ENCODE measurements at places on chromosomes 3 and 15.
A peak's percentile ranks its signal among the peaks of the same experiment; 100 is the strongest.

GRCh38 chr3:24601066-24601939, 106.7 kb upstream of the THRB start:
- DNase-seq, result no peak

- peak; percentile 92 for DNase-seq
Observed at GRCh38 chr3:14452740-14453710, 50.6 kb downstream of the SLC6A6 start.

DNA sequence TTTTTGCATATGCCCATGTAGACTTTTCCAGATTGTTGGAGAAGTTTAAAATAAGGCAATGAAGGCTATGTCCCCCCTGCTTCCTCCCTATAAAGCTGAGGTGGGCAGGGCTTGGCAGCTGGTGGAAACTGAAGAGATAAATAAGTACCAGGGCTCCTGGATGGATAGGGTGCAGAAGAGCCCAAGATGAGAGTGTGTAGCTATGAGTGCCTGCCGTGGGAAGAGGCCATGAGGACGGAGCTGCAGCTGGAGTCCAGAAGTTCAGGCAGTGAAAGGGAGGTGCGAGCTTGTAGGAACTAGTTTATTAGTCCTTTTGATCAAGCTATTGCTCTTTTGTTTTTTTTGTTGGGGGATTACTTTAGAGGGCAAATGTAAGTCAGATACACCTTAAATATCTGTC, 52.4 kb downstream of the PHLDB2 start:
- DNase-seq, result no peak

DNA sequence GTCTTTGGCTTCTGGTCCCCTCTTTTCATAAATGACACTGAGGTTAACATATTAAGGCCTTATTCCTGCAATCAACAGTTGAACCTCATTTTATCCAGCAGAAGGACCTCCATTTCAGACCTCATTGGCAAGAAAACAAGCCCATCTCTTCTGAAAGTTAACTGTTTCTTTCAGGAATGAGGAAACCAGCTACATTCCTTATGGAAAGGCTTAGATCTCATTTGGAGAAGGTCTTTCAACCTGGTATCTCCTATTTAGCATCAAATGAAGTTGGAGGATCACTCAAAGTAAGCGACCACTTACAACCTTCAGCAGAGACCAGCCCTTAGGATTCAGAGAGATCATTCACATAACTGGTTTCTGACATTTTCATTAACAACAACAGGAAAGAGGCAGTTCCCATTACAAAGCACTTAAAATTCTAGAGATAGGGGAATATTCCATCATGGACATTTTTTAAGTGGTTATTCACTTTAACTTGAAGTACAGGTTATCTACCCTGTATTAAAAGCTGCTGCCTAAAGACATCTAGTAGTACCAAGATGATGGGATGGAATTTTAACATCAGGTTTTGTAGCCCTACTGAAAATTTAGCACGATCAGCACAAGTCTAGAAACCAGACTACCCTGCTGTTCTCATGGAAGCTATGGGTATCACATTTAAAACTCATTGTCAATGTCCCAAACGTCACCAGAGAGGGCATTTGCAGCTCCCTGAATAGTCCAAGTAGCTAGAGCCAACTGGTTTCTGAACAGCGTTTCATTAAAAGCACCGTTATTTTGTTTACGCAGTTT, 30.4 kb downstream of the TFRC start:
- no peak for DNase-seq

DNA sequence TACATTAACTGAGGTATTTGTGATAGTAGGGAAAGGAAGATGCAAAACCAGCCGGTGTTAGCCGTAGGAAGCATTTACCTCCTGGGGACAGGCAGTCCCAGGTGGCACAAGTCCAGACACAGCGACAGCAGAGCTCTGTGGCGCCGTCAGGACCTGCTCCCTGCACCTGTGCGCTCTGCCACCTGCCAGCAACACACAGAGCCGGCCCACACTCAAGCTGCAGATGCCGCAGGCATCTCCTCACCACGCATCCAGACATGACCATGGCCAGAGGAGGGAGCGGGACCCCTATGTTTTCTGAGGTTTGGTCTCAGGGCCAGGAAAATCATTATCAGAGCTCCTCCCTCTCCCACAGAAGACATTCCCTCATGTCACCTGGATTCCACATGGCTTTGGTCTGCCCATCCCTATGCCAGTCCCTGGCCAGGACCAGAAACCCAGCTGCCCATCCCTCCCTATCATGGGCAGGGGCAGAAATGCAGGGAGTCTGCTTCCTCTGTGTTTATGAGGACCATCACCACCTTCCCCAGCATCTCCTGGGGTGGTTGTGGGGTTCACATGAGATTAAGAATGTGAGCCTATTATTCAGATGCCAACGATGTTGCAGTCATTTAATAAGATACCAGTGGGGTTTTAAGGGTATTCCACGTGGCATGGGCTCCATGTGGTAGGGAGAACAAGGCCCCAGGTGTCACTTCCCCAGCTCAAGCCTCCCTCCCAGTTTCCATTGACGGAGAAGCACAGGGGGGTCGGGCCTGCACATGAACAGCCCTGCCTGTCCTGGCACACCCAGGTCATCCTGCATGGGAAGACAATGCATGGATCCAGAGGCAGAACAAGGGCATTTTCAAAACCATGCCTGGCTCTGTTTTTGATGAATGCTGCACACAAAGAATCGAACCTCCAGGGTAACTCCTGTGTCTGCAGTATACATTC, 251.1 kb downstream of the OCA2 start:
- no peak for DNase-seq
